ENCODE measurements at places on chromosomes 6 and 20.

- no peak for DNase-seq
Measured at GRCh38 chr6:107132330-107132954, 17.1 kb upstream of the BEND3 start.

DNA sequence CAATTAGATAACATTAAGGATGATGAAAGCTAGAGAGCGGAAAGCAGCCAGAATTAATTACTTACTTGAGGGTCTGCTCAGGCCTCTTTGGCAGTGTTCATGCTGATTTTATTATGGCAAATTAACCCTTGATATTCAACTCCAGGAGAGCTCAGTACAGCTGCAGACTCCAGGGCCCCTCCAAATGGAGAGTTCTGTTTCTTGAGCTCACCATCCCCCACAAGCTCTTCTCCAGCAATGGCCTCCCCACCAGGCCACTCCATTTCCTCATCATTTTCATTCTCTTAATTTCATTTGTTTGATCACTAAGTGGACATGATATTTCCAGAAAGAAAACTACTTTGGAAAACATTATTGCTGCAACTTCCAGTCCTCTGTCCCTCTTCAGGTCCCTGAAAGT, 513.3 kb upstream of the NOX3 start:
- DNase-seq, result no peak

DNA sequence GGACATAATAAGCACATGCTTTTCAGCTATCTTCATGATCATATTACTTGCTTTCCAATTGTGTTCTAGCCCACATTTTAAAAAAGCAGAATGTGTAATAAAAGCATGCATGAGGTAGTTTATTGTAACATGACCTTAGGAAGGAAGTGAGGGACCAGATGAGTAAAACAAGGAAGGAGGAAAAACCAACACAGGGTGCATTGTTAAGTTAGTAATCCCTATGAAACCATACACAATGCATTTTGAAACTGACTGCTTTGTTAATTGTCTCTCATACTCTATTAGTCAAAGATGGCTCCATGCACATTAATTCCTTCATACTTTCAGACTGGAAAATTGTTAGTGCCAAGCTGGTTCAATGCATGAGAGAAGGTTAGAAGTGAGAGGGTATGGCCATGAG, 37.7 kb upstream of the CENPW start:
- DNase-seq, result no peak

- no peak for DNase-seq
Measured at GRCh38 chr6:34514593-34515472, 41.3 kb downstream of the SPDEF start.

DNA sequence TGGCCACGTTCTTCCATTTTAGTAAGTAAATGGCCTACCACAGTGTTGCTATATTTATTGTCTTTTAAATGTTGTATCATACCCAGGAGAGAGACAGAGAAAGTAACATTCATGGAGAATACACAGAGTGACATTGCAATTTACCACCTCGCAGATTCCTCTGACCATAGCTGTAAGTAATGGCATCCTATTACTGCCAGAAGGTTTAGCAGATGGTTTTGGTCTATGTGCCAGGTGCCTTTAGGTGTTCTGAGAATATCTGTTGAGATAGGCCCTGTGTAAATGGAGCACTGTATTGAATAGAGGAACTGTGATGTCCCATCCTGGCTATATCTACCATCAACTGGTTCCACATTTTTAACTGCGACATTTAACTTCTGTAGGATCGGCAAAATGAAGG, 559.6 kb downstream of the KIF16B start:
- no peak for DNase-seq

DNA sequence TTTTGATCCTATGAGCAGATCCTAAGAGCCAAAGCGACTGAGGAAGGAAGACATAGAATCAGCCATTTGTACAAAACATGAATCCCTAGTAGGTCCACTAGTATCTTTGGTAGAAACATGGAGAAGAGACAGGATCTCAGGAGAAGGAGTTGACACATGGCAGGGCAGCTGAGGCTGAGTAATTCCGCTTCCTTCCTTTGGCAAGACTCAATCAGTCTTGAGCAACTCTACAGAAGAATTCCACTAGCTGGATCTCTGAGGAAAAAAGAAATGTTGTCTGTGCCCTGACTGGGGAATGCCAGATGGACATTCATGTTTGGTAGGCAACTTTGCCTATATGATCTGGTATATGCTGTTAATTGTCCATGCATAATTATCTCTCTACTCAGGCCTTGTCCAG, 35.3 kb downstream of the ESR1 start:
- no peak for DNase-seq

- no peak for DNase-seq
Measured at GRCh38 chr20:56750430-56750829, 121.3 kb downstream of the TFAP2C start.

DNA sequence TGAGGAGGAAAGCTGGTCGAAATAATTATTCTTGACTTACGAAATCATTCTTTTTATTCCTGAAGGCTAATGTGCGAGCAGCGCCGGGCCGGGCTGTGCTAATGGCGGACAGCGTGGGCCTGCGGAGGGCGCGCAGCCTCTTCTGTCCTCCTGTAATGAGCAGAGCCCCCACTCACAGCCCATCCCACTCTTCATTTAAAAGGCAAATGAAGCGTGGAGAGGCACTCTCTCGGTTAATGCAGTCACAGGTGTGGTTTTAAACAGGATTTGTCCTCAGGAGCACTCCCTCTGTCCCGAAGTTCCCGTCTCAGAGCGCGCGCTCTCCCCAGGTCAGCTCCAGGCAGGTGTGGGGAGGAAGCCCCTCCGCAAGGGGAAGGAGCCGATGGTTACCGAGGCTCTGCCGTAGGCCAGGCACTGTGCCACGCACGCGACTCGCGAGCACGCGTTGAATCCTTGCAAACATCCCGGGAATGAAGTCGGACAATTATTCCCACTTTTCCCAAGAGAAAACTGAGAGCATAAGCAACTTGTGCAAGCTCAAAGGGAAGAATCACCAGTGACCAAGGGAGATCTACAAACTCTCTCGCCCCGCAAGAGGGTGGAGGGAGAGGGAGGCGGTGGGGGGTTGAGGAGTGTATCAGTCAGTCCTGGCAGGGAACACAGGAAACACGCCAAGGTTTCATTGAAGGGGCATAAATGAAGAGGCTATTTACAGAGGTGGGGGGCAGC, 35.5 kb upstream of the ZFAND3 start:
- no peak for DNase-seq

DNA sequence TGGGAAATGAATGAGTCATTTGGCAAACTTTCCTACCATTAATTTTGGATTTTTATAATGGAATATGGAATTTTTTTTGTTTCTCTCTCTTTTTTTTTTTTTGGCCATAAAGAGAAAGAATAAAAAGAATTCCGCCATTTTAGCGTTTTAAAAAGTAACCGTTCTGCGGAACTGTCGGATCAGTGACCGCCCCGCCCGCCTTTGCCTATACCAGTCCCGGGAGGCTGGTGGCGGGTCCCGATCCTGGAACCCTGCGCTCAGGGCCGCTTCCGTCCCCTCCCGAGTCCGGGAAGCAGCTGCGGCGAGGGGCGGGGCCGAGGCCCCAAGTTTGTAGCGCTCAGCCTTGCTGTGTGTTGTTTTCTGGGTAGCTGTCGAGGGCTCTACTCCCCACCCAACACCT, 609 bp downstream of the L3MBTL1 start:
- DNase-seq, result no peak

DNA sequence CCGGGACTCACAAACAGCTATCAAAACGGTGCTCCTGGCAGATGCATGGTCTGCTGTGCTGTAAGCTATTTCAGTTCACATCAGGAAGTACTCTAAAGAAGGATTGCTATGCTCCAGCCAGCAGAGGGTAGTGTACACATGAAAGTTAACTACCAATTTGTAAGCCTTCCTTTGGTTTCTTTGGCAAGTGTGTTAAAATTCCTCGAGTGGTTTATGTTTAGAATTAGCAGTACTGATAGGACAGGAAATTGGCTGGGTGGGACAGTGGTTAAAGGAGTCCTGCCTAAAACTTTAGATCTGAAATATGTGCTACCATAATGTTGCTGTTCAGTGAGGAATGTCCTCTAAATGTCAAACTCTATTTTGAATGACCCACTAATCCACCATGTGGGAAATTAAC, 47.4 kb downstream of the TRMT11 start:
- no peak for DNase-seq

DNA sequence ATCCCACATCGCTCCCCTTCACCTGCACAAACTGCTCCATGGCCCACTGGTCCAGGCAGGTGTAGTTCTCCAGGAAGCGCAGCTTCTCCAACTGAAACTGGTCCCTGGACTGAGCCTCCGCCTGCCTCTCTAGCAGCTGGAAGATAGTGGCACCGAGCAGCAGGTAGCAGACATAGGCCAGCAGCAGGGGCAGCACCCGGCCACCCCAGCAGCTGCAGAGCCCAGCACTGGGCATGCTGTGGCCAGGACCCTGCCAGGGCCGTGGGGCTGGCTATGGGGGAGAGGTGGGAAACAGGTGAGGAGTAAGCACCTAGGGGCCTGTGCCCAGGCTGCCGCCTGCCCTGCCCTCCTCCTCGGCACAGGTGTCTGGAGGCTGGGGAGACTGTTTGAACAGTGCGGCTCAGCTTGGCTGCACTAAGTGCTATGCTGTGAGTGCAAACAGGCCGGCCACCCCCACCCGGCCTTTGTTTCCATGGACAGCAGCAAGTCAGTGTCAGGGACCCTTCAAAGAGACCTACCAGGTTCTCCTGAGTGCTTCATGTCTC, at the start of gene KCNK16:
Gene KCNK16, minus strand, starts transcription at position 397 of the 545 bp plus-strand sequence. Its CDS starts 162 bp downstream, at position 235.
- DNase-seq, result no peak

DNA sequence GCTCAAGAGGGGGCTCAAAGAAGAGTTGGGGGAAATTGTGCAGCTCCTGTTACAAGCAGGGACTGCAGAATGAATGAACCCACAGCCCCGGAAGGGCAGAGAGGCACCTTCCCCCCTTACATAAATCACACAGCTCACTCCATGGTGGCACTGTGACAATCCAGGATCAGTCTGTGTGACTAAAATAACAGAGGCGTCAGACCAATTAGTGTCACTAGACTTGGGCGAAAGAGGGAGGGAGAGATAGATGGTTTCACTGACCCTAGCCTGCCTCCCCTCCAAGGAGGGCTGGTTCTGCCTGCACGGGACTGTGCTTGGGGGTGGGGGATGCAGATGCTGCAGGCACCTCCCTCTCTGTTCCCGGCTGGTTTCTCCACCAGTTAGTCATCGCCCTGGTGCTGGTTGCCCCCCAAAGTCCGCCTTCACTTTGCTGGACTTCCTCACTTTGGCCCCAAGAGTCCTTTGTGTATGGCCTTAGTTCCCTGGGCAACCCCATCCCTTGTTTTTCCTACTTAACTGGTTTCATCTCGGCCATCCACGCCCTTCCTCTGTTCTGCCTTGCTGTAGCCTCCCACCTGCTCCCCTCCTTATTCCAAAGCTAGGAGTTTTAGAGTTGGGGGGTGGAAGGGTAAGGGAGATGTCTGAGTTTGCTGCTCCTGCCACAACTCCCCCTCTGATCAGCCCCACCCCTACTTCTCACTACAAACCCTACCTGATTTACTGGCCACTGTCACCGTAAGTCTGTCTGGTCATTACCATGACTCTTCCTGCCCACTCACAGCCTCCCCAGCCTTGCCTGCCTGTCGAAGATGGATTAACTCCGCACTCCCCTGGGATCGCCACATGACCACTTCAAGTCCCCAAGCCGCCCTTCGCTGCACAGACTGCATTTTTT, 17.7 kb downstream of the CCDC167 start:
- no peak for DNase-seq

GRCh38 chr6:89932245-89932802, 38.1 kb downstream of the GJA10 start:
- DNase-seq, result no peak

GRCh38 chr20:43776691-43777090, 49.9 kb upstream of the GTSF1L start:
- no peak for DNase-seq

- no peak for DNase-seq
Measured at GRCh38 chr20:4560667-4561066, 161.0 kb upstream of the PRND start.

DNA sequence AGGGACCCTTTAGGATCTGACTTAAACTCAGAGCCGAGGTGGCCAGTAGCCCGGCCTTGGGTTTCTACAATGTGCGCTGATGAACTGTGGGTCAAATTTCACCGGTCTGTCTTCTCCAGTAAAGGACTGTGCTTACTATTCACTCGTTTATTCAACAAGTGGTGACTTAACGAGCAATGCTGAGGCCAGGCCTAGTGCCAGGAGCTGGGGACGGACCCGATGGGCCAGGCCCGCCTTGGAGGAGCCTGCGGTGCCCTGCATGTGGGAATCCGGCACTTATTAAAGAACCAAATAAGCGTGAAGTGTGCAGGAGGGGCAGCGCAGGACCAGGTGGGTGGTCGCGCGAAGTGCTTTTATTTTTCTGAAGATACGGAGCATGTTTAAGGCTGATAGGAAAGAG, 24.0 kb downstream of the CTCFL start:
- DNase-seq, result no peak

DNA sequence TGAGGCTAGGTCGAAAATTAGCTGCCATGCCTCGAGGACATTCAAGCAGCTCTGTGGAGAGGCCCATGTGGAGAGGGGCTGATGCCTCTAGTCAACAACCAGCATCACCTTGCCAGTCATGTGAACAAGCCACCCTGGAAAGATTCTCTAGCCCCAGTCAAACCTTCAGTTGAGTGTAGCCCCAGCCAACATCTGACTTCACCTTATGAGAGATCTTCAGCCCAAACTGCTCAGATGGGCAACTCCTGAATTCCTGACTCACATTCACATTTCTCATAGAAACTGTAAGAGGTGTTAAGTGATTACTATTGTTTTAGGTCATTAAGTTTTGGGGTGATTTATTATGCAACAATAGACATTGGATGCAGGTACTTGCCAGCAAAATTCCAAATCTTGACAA, 44.9 kb downstream of the GJA10 start:
- no peak for DNase-seq

- DNase-seq, result no peak
Measured at GRCh38 chr20:31704225-31705119, 18.2 kb downstream of the BCL2L1 start.

DNA sequence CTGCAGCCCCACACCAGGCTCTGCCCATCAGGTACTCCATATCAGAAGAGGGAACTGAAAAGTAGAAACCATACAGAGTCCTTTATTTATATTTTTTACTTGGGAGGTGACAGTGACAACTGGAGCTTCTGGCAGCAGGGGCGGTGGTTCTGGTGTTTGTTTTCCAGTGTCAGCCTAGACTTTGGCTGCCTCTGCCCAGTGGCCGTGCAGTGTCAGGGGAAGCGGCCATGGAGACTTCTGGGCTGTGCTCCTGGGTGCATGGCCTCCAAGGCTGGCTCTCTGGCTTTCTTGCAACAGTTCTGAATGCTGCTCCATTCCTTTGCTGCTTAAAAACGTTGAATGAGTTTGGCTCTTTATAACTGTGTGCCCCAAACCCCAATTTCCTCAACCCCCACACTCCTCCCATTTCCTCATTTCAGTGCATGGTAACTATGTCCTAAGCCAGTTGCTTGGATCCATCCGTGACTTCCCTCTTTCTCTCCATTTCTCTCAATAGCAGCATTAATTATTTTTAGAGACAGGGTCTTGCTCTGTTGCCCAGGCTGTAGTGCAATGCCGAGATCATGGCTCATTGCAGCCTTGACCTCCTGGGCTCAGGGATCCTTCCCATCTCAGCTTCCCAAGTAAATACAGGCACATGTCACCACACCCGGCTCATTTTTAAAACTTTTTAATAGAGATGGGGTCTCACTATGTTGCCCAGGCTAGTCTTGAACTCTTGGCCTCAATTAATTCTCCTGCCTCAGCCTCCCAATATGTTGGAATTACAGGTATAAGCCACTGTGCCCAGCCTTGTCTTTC, 141.1 kb upstream of the SGK1 start:
- DNase-seq, result no peak

GRCh38 chr6:40427196-40427595, 160.0 kb downstream of the LRFN2 start:
- DNase-seq, result no peak

GRCh38 chr6:69848552-69848951, 17.8 kb upstream of the COL19A1 start:
- no peak for DNase-seq

GRCh38 chr20:44364068-44364467, 8.6 kb downstream of the HNF4A start:
- DNase-seq, result no peak

Data from stimulated activated CD4-positive, alpha-beta T cell treated with anti-CD3 and anti-CD28 coated beads, Interleukin-15, amount 100 ng/mL, for 48 hours (primary cell).